ENCODE measurements at places on chromosomes 1 and 21. TPM values are rescaled to one million over a fixed set of nuclear protein-coding genes. Genes with fewer than 3 reads are reported as not detected.

TDRD5 gene
- total RNA-seq, result 26.1 TPM

OR10K2 gene
- total RNA-seq, result not detected

- DNase-seq, result no peak
These were observed 446.8 kb downstream of the PLPP3 start for GRCh38 chr1:56132520-56132919.

BMP8B gene
- 5.6 TPM for total RNA-seq

GRCh38 chr1:67793562-67793961 is 39.7 kb downstream of the GNG12 start:
- no peak for DNase-seq

GRCh38 chr21:38787461-38788274 is 18.1 kb upstream of the ETS2 start:
- no peak for DNase-seq

S100A5 gene
- total RNA-seq, result not detected

GRCh38 chr1:214537219-214537618 is 14.2 kb downstream of the PTPN14 start:
- no peak for DNase-seq

DNA sequence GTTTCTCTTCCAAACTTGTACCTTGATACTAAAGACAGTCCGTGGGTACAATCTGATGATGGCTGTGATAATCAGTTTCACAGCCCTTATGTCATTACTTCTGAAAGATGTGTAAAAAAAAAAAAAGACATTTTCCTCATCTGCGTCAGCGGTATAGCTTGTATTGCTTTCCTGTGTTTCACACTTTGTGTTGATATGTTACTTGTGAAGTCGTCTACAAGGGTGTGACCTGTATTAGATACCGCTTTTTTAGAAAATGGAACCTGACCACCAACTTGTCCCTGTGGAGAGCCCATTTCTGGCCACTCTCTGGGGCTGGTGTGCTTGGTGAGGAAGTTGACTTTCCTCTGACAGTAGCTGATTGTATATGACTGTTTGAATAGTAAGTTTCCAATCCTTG is 50.5 kb downstream of the PEX14 start:
- DNase-seq, result no peak

GRCh38 chr1:43068911-43069310 is 103.2 kb downstream of the EBNA1BP2 start:
- no peak for DNase-seq

GRCh38 chr1:6538956-6539355 is 15.4 kb downstream of the NOL9 start:
- no peak for DNase-seq

DNA sequence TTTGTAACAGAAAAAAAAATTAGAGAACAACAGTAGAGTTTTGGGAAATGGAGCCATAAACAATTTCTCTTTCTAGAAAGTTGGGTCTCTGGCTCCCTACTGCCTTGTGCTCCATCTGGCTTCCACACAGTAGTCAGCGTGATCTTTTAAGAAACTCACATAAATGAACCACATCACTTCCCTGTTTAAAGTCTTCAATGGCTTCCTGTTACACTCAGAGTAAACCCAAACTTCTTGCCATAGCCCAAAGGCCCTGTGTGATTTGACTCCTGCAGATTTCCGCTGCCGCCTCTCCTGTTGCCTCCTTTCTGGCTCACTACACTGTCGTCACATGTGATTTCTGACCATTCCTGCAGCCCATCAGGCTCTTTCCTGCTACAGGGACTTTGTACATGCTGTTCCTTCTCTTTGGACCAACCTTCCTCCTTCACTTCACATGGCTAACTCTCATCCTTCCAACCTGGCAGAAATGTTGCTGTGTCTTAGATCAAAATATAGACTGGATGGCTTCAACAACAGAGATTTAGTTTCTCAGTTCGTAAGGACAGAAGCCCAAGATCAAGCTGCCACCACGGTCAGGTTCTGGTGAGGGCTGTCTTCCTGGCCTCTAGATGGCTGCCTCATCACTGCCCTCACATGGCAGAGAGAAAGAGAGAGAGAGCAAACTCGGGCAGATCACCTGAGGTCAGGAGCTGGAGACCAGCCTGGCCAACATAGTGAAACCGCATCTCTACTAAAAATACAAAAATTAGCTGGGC is 34.0 kb downstream of the OPRD1 start:
- DNase-seq, result no peak

DNA sequence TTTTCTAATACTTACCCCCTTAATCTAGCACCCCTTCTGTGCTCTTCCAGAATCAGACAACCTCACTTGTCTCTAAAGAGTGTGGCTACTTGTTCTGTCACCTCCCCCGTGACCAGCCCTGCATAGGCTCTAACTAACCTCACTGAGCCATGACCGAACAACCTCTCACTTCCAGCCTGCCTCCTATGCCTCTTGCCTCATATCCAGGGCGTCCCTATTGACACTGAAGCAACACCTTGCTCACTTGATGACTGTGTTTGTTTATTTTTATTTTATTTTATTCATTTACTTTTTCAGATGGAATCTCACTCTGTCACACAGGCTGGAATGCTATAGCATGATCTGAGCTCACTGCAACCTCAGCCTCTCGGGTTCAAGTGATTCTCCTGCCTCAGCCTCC is 235.1 kb upstream of the B3GALT2 start:
- DNase-seq, result no peak

DNA sequence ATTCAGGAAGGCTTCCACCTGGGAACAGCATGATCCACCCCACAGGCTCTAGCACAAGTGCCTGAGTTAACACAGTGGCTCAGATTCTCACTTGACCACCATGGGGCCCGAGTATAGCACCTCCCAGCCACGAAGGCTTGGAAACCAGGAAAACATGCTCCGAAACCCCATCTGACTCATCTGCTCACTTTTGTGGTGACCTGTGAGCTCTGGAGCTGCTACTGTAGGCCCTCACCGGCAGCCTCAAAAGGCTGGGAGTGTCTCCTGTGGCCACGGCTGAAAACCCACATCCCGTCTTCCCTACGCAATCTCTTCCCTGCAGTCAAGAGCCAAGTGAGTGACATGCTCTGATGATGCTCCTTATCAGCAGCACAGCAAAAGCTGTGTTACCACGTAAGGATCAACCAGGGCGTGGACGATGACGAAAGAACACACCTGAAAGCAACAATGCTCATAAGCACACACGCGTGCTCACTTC is 81.4 kb downstream of the TGFBR3 start:
- DNase-seq, result no peak

DNA sequence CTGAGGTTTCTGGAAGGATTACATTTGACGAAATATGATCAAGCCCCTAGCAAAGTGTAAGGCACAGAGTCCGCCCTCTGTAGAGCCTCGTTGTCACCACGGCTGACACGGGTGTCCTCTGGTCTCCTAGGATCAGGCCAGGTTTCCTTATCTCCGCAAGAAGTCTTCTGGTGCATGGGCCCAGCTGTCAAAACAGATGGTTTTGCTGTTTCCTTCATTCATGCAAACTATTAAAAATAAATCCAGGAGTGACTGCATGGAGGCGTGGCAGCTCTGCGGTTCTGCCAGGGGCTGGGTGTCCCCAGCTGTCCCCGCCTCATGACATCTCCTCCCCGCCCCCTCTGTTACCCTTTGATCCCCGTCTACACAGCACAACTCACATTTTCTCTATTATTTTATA is 209.0 kb downstream of the DYRK1A start:
- DNase-seq, result no peak

DNA sequence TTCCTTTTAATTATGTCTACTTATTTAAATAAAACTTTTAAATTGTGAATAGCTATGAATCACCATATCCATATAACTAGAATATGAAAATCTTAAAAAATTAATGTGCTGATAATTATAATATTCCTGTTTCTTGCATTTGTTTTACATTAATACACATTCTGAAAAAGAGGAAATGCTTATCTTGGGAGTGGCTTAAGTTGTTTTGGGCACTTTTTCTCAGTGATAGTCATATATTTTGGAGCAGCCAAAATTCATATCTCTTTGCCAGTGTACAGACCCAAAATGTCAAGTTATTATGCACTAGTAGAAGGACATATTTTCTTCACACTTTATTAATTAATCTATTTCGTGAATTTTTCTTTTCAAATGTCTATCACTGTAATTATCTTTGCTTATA is 838.5 kb downstream of the USP25 start:
- DNase-seq, result no peak

KCNE2 gene
- 0.37 TPM for total RNA-seq

CFHR2 gene
- not detected for total RNA-seq

GRCh38 chr1:29728703-29729102 is 492.4 kb downstream of the PTPRU start:
- DNase-seq, result no peak

- no peak for DNase-seq
These were observed 60.8 kb downstream of the NGF start for GRCh38 chr1:115277276-115277675.

SLC30A7 gene
- 14.1 TPM for total RNA-seq

DNA sequence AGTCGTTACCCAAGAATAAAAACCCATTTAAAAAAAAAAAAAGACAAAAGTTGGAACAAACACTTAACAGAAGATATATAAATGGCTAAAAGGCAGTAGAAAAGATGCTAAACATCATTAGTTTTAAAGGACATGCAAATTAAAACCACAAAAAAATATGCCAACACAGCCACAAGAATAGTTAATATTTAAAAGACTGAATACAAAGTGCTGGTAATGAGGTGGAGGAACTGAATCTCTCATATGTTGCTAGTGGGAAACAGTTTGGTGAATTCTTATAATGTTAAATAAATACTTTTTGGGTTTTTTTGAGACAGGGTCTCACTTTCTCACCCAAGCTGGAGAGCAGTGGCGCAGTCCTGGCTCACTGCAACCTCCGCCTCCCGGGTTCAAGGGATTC is 10.0 kb downstream of the LRRC40 start:
- no peak for DNase-seq

POLR3GL gene
- 20.9 TPM for total RNA-seq

PPP1R15B gene
- 42.0 TPM for total RNA-seq

DNA sequence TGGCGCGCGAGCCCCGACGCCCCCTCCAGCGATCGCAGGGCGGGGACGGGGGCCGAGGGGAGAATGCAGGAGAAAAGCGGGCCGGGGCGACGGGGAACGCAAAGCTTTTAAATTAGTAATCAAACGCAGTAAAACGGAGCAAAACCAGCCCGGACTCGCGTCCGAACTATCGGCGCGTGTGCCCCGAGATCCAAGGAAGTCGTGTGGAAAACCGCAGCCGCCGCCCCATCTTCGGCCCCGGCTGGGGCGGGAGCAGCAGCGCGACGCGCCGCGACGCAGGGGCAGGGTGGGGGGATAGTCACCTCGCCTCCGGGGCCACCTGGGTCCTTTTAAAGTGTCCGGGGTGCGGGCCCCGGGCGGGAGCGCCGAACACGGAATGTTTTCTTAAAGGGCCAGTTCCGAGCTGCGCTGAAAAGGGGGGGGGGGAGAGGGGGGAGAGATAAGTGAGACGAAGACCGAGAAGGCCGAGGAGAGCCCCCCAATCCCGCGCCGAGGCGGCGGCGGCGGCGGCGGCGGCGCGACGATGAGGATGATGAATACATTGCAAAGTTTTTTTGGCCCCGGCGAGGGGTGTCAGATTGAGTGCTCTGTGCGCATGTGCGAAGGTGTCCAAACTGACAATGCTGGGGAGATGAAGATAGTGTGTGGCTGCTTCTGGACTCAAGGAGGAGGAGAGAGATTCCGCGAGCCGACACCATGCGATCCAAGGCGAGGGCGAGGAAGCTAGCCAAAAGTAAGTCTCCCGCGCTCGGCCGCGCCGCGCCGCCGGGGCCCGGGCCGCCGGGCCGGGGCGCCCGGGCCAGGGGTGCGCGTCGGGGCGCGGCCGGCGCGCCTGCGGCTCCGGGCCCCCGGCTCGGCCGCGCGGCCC is at the start of gene PRDM16:
PRDM16 (plus strand) TSS at position 640 of the 868 bp plus-strand sequence; CDS start at position 697, 57 bp downstream.
- peak; percentile 57 for DNase-seq

MPZ gene
- total RNA-seq, result 4.2 TPM

- DNase-seq, result no peak
These were observed 21.3 kb downstream of the DUSP10 start for GRCh38 chr1:221720545-221720944.

DNA sequence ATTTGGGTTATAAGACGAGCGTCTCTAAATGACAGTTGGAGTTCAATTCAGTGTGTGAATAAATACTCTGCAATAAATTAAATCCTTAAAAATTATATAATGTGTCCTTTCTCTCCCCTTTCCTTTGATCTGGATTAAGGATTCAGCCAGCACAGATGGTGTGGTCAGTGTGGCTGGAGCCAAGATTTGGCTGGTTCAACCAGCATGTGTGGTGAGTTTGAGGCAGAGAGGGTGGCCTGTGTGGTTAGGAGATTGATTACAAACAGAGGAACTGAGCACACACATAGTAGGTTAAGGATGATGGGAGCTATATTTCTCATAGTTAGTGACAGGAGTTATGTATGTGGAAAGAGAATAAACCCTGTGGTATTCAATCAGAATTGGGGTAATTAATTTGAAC is 14.2 kb upstream of the AMIGO1 start:
- no peak for DNase-seq

ELF3 gene
- 0.43 TPM for total RNA-seq

DNA sequence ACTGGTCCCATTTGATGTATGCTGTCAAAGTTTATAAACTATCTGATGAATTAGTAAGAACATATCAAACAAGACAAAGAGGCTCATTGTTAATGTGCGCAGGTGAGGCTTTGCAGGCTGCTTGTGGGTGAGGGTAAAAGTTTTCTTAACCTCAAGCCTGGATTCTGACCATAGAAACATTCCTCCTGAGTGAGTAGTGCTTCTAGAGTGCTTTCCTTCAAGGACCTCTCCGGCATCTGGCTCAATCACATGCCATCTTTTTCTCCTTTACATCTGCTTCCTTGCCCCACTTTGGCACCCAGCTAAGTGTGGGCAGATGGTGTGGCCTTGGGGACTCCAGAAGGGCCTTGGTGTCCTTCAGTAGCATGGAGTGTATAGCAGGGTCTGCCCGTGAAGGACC is 104.0 kb downstream of the ROR1 start:
- no peak for DNase-seq

DNA sequence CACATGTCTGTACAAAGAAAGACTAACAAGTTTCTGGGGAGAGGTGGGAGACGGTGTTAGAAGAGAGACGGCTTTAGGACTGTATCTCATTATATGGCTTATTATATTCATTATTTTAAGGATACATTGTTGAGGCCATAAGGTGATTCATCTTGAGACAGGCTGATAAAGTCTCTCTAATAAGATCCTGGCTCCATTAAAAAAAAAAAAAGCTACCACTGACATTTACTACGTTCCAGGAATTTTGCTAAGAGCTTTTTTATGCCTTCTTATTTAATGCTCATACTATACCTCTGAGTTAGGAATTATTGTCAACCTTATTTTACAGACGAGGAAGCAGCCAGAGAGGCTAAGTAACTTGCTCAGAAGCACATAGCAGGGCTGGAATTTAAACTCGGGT is 173.7 kb downstream of the GABPA start:
- no peak for DNase-seq

- DNase-seq, result no peak
These were observed 42.6 kb downstream of the DNM3 start for GRCh38 chr1:171883849-171884248.

GRCh38 chr1:63668298-63668697 is 75.1 kb downstream of the PGM1 start:
- no peak for DNase-seq

- no peak for DNase-seq
These were observed 7.0 kb upstream of the C1orf174 start for GRCh38 chr1:3907031-3907534.

GRCh38 chr1:85378534-85378933 is 86.4 kb downstream of the DDAH1 start:
- DNase-seq, result no peak

GRCh38 chr1:226710501-226710900 is 28.6 kb downstream of the ITPKB start:
- DNase-seq, result peak; percentile 56

Measured in testis (tissue), 5 donors.